ENCODE measurements at places on chromosomes 2 and 18.

DNA sequence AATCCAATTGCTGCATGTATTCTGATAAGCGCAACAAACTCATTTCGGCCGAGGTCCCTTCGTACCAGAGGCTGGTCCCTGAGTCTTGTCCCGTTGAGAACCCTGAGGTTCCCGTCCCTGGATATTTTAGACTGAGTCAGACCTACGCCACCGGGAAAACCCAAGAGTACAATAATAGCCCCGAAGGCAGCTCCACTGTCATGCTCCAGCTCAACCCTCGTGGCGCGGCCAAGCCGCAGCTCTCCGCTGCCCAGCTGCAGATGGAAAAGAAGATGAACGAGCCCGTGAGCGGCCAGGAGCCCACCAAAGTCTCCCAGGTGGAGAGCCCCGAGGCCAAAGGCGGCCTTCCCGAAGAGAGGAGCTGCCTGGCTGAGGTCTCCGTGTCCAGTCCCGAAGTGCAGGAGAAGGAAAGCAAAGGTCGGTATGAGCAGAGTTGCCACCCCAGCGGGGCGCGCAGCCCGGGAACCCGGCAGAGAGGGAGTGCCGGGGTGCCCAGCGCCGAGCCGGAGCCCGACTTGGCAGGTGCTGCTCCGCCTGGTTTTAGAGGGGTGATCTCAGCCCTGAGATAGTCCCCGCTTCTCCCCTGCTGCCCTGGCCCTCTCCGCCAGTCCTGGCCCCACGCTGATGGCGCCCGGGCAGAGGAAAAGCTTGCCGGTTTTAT is 714 bp downstream of the HOXD10 start:
- DNase-seq = no peak

GRCh38 chr18:67278984-67279383 is 237.5 kb downstream of the DSEL start:
- no peak for DNase-seq

- no peak for DNase-seq
These were observed 452.6 kb downstream of the CDH2 start for GRCh38 chr18:27724362-27724761.

- no peak for DNase-seq
These were observed 80.0 kb upstream of the ERBB4 start for GRCh38 chr2:212618636-212619035.
